ENCODE measurements at places on chromosomes 2 and 18.
A peak's percentile ranks its signal among the peaks of the same experiment; 100 is the strongest.

- DNase-seq = no peak
Measured at GRCh38 chr2:17643031-17643615, 102.6 kb downstream of the VSNL1 start.

- no peak for DNase-seq
Measured at GRCh38 chr18:48035556-48035860, 105.0 kb upstream of the SMAD2 start.

- DNase-seq = no peak
Measured at GRCh38 chr2:78778756-78779510, 246.6 kb upstream of the REG3G start.

DNA sequence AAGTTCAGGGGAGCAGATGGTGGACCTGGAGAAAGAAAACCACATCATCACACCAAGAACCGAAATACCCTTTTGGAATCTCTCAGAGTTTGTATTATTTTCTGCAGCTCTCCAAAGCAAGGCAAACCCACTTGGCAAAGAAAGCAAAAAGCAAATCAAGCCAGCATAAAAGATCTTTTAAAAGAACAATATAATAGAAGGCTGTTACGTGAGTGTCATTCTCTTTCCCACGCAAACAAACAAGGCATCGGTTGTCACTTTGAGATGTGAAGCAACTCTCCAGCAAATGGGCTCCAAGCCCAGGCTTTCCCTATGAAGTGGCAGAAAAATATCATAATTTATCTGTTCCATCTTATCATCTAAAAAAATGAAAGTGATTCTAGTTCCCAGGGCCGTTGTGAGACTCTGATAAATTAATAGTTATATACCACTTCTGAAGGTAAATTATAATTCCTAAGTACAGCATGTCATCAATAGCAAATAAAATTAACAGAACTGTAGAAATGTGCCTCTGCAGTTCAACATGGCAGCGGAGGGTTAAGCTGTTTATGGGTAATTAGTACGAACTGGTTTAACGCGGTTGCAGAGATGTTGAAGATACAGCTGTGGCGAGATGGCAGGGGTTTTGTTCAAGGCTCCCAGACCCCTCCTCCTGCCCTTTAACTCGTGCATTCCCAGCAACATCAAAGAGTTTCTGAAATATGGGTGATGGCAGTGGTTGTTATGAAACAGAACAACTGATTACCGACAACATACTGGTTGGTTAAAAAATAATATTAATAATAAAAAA is 89.2 kb downstream of the EPHA4 start:
- no peak for DNase-seq

DNA sequence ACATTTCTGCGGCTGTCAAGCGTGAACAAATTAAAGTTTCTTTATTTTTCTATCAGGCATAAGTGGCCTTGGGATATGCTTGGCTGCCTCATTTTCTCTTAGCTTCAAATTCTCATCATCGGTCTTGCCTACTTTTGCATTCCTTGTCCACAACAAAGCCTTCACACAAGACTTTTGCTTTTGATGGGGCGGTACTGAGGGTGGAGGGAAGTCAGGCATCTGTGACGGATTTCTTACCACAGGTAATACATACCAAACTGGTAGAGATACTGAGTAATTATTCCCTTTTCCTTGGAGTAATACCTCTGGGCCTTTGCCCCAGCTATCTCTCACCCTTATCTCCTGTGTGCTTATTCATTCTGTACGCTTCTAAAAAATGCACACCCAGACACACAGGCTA is 468.3 kb upstream of the RGPD4 start:
- DNase-seq = no peak

DNA sequence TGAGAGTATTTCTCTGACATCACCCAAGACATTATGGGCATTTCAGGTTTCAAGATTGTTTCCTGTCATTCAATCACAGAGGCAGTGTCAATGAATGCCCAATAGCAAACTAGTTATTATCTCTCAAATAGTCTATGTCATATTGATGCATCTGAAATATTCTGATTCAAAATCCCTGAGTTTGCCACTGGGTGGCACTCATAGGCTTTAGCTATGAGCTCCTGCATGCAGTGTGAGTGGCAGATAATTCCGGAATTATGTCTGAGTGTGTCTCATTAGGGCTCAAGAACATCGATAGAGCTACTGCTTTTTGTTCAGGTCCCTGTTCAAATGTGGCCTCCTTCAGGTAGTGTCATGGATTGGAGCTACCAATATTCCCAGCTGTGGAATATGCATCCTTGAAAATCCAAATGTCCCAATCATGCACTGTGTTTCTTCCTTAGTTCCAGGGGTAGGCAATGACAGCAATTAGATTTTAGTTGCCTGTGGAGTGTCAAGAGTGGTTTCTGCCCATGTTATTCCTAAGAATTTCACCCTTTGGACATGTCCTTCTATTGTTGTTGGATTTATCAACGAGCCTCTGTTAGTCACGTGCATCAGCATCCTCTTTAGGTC is 7.8 kb upstream of the OR6B3 start:
- DNase-seq = no peak

DNA sequence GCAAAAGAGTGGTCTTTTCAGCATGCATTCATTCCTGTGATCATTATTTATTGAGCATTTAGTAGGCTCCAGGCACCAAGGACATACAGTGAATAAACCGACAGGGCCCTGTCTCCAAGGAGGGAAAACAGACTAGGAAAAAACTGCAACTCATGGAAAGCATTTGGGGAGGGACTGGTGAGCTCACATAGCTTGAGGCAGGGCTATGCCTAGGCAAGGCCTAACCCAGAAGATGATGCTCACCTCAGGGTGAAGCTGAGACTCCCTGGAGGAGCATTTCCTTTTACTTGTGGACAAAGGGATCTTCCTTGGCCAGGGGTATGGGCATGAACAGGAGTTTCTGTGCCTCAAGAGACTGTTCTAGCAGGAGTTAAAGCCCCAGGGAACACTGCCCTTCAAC is 3.9 kb downstream of the CXCR1 start:
- no peak for DNase-seq

- DNase-seq = peak; percentile 83
Measured at GRCh38 chr18:25350489-25351251, 1.3 kb downstream of the ZNF521 start.

DNA sequence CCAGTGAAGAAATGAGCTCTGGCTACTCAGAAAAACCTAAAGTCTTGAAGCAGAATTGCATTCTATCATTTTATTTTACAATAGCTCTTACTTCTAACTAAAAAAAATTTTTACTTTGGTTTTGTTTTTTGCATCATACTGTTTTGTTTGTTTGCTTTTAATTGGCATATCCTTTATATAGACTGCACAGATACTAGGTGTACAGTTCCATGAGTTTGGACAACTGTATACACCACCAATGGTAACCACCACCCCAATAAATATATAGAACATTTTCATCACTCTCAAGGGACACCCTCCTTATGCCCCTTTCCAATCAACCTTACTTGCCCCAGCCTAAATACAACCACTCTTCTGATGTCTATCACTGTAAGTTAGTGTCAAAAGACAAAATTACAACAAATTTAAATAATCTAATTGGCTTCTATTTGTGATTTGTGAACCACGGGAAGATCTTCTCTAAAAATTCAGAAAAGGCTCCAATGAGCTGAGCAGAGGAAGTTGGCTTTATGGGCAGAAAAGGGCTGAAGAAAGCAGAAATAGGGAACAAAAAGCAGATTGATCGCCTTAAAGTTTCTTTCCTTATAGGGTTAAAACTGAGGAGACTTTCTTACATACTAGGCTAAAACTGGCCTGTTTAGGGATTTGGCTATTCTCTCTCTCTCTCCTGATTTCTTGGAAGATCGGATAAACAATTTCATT is 22.2 kb upstream of the SOS1 start:
- DNase-seq = no peak

DNA sequence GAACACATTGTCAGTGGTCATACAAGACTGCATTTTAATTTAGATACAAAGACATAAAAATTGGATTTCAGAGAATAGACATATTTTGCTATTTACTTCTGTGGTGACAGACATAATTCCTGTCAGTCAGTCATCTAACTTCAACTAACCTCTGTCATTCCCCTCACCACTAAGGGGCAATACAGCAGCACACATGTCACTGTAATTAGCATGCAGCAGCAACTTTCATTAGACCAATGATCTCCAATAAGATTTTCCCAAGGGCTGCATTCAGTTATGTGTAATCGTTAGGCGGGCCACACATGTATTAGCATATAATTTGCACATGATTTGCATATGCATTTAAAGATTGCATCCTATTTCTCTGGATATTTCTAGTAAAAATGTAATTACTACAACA is 624.5 kb downstream of the NR4A2 start:
- no peak for DNase-seq

GRCh38 chr2:141301551-141301950 is 829.3 kb downstream of the LRP1B start:
- no peak for DNase-seq

DNA sequence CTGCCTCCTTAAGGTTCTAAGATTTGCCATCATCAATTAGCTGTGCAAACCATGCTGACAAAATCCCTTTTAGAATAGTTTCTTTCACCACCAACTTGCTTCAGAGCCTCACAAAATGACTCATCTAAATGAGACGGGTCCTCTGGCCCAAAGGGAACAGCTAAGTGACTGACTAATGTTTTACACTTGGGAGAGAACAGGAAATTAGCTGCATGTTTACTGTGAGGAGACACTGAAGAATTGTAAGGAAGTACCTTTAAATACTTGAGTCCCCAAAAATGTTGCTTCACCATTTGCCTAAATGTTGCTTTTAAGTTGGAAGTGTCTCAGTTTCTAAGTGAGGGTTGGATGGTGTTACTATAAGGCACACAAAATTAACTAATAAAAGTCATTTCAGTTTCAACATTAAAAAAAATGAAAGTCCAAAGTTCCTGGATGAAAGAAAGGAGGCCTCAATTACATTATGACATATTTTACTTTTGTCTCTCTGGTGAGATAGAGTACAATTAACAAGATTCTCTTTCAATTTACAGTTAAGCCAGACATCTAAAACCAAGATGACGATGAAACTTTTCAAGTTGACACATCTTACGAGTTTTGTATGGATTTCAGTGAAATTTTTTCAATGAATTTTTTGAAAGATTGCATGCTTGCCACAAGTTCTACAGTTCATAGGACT is 229.1 kb upstream of the FN1 start:
- DNase-seq = no peak

DNA sequence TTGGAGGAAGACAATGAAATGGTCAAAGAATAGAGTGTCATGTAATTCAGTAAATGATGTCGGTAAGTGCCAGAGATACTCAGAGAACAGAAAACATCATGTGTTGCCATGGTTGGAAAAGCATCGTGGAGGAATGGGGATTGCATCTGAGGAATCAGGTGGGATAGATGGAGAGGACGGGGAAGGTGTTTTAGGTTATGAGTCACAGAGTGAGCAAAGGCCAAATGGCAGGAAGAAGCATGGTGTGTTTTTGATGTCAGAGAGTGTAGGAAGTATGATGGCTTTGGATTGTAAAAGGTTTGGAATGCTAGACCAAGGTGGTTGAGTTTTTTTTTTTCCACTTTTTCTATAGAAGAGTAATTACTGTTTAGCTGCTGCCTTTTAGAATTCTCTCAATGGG is 27.5 kb upstream of the CD28 start:
- no peak for DNase-seq

GRCh38 chr18:32301361-32301760 is 111.5 kb downstream of the MEP1B start:
- DNase-seq = no peak

- DNase-seq = no peak
Measured at GRCh38 chr18:26943906-26944305, 78.4 kb upstream of the AQP4 start.

GRCh38 chr2:44543773-44544725 is 182.3 kb downstream of the CAMKMT start:
- DNase-seq = no peak

DNA sequence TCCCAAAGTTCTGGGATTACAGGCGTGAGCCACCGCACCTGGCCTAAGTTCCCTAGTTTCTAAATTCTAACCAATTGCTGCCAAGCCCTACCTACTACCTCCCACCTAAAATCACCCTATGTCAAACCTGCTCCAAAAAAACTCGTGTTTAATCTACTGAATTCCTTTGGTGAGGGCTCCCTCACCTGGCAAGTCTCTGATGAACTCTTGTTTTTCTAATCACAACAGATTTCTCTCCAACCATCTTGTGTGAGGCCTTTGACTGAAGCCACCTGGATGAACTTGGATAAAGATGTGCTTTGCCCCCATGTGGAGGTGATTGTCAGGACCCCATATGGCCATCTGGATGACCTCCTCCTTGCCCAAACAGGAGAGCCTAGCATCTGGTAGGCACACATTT is 17.4 kb upstream of the SLC35G4 start:
- DNase-seq = no peak

DNA sequence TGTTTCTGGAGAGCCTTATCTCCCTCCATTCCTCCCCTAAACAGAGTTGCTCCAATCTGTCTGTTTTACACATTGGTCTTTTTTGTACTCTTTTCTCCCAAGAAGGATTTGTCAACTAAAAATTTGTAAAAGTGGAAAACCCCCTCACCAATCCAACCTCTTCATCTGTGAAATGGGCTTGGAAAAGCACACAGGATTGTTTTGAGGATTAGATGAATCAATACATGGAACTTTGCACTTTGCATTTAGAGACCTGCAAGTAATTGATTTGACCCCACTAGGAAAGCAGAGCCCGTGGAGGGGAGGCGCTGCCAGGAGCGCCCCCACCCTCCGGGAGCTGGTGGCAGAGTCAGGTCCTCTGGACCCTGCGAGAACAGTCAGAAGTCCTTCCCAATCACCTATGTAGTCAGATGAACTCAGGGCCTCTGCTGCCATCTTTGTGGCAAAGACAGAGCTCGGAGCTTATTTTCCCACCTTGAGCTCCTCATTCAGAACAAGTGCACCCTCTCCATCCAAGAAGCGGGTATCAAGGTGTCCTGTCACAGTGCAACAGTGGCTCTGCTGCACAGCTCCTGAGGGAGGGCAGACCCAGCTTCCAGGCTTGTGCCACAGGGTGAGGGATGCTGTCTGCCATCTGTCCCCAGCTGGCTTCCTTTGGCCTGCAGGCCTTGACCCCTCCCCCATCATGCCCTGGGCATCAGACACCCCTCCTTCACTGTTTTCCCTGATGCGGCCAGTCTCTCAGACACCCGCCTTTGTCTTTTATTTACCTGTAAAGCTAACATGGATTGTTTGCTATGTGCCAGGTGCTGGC is 1.7 kb upstream of the TMEM185B start:
- DNase-seq = no peak

DNA sequence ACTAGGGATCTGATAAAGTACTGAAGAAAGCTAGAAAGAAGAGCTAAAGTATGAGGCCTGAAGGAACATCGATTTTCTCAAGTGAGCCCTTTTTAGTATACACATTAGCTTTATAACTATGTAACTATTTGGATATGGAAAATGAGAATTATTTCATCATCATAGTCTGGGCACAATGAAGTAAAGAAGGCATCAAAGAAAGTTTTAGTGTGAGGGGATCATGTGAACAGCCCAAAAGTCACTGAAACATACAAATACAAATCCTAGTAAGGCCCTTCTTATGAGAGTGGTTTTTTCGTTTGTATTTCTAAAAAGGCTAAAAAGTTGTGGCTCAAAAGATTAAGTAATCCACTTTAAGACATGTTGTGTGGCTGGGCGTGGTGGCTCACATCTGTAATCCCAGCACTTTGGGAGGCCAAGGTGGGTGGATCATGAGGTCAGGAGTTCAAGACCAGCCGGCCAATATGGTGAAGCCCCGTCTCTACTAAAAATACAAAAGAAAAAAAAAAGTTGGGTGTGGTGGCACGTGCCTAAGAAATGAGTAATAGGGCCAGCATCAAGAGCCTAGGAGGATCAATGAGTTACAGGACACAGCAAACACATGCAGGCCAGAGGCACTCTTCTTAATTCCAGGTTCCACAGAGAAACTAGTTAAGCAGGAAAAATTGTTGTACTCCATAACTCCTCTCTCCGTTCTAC is 61.9 kb downstream of the PUM2 start:
- no peak for DNase-seq

Data from right hindlimb (tissue), 1 donor.